ENCODE measurements at places on chromosomes 13 and 19.

- H3K36me3 ChIP-seq, result no peaks in the 10 kb centered on the region
- DNase-seq, result no peak
- peaks cover 11% of the 10 kb centered on the region for H3K27me3 ChIP-seq
- no peak overlapping the region for H3K4me3 ChIP-seq
These were observed 17.1 kb downstream of the SHISA7 start for GRCh38 chr19:55426042-55426441.

DNA sequence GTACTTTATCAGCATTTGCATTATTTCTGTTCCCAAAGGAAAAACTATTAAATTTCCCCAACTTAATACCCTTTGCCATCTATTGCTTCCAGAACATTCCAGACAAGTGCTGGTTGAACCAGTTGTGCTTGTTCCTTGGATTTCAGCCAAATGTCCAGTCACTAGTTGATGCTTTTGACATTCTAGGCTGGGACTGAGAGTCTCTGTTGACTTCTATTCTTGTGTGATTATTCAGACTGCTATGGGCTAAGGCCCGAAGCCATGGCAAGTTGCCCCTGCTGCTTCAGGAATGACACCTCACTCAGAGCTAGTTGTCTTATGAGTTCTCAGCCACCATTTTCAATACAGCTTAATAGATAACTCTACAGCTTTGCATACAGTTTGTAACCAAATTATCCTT lies 458.1 kb upstream of the ARGLU1 start:
- no peaks in the 10 kb centered on the region for H3K4me1 ChIP-seq
- no peak overlapping the region for H3K27ac ChIP-seq
- H3K4me3 ChIP-seq, result no peak overlapping the region
- no peaks in the 10 kb centered on the region for H3K36me3 ChIP-seq

- no peaks in the 10 kb centered on the region for H3K27me3 ChIP-seq
- H3K4me3 ChIP-seq, result no peak overlapping the region
- H3K36me3 ChIP-seq, result no peaks in the 10 kb centered on the region
- H3K4me1 ChIP-seq, result no peaks in the 10 kb centered on the region
- DNase-seq, result no peak
These were observed 211.0 kb upstream of the ZNF536 start for GRCh38 chr19:30161021-30161655.

GRCh38 chr19:35862528-35862927 lies 5.8 kb downstream of the KIRREL2 start:
- no peaks in the 10 kb centered on the region for H3K36me3 ChIP-seq
- peak; percentile 59 for DNase-seq
- H3K4me1 ChIP-seq, result peaks cover 34% of the 10 kb centered on the region
- no peak overlapping the region for H3K27ac ChIP-seq
- H3K27me3 ChIP-seq, result peaks cover 6% of the 10 kb centered on the region

GRCh38 chr19:2374808-2375207 lies 14.7 kb downstream of the TMPRSS9 start:
- DNase-seq, result no peak
- H3K27me3 ChIP-seq, result no peaks in the 10 kb centered on the region
- H3K27ac ChIP-seq, result no peak overlapping the region
- H3K4me3 ChIP-seq, result no peak overlapping the region
- H3K4me1 ChIP-seq, result peaks cover 15% of the 10 kb centered on the region

GRCh38 chr19:1270213-1270853 lies 1.2 kb downstream of the CIRBP start:
- DNase-seq, result no peak
- H3K27me3 ChIP-seq, result no peaks in the 10 kb centered on the region
- H3K4me3 ChIP-seq, result peak overlapping the region; percentile 68

Data from K562 (cell line).